ENCODE measurements at places on chromosomes 4 and X.

DNA sequence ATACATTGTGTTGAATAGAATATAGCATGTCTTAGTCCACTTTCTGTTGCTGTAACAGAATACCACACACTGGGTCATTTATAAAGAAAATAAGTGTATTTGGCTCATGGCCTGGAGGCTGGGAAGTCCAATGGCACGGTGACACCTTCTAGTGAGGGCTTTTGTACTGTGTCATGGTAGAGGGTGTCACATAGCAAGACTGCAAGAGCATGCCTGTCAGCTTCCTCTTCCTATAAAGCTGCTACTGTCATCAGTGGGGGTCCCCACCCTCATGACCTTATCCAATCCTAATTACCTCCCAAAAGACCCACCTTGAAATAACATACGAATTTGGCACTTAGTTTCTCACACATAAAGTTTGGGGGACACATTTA lies 193.2 kb downstream of the PTTG2 start:
- no peak for DNase-seq

GRCh38 chr4:149765630-149766029 lies 50.0 kb downstream of the IQCM start:
- DNase-seq: no peak

DNA sequence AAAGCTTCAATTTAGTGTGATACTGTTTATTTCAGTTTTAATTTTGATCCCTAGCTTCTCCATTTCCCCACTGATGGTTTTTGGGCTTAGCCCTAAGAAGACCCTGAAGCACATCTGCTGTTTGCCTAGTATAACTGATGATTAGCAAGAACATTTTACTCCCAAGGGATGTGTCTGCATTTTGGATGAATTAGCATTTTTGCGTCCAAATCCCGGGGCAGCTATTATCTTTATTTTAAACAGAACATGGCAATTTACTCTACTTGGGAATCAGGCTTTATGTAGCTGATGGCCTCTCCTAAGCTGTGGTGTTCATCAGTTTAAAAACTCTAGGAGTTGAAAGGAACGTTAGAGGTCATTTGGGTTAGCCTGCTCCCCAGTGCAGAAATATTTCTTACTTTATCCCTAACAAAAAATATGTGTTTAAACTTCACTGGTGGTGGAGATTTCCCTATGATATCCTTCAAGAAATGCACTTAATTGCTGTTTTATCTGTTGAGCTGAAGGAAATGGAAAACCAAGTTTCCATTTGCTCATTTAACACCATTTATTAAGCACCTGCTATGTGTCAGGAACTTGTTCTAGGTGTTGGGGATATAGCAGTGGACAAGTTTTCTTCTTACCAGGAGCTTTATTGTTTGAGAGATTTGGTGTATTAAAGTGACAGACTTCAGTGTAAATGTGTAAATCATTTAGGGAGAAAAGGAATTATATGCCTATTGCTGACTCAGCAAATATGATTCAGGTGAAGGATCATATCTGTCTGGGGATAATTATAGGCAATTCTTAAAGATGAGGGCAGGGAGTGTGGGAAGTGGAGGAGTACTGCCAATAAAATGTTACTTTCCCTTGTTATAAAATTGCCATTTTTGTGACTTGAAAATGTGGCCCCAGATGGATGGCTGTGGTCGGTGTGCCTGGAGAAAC lies 3.4 kb downstream of the SEPTIN11 start:
- no peak for DNase-seq

DNA sequence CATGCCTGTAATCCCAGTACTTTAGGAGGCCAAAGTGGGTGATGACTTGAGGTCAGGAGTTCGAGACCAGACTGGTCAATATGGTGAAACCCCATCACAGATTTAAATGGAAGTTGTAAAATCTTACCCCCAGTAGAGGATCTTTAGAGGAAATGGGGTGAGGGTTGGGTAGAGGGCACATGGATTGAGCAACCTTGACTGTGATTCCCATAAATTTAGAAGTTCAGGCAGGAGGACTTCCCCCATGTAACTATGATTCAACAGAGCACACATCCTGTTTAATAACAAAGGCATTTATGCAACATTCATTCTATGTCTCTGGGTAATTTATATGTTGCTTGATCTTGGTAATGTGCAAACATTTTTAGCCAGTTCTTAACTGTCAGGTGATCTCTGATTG lies 143.1 kb downstream of the RBM47 start:
- DNase-seq: no peak

- no peak for DNase-seq
These were observed 23.2 kb upstream of the RASL11B start for GRCh38 chr4:52838729-52839586.

GRCh38 chr4:81204571-81204970 lies 10.5 kb downstream of the PRKG2 start:
- no peak for DNase-seq

Data from CD4-positive, alpha-beta T cell (primary cell).